ENCODE measurements at places on chromosomes 2 and 18. TPM values are rescaled to one million over a fixed set of nuclear protein-coding genes. Genes with fewer than 3 reads are reported as not detected.

- H3K4me1 ChIP-seq, result peaks cover 17% of the 10 kb centered on the region
- H3K36me3 ChIP-seq, result no peaks in the 10 kb centered on the region
- no peaks in the 10 kb centered on the region for H3K27me3 ChIP-seq
- no peak for DNase-seq
- no peak overlapping the region for H3K4me3 ChIP-seq
Observed at GRCh38 chr2:102770506-102770905, 8.7 kb downstream of the TMEM182 start.

DNA sequence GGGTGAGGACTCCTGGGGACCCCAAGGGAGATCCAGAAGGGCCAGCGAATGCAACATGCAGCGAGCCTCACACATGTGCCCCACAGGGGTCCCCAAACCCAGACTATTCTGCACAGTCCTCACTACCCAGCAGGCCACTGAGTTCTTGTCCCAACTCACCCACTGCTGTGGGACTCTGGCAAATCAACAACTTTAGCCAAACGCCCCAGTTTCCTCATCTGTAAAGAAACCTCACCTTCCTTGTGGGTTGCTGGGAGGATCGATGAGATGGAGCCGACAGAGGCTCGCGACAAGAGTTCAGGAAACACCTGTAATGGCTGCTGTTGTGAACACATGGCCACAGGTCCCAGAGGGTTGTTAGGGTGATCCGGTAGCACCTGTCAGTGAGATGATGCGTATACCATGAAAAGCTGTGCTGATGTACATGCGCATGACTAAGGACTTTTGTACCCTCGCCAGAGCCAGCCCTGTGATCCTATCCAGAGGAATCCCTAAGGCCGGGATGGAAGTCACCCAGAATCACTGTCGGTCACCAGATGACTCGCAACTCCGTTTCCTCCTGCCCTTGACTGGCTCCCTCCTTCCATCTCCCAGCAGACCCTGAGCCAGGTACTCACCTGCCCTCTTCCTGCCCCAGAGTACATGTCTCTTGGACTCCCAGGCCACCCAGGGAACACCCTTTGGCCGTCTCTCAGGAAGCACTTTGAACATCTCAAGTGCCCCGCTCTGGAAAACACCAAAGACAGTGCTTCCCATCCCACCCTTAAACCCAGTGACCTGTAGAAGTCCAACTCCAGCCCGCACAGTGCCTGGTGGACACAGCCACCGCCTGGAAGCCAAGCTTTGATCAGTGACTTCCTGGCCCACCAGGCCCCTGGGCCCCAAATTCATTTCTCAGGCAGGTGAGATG, 103.3 kb upstream of the ID2 start:
- no peaks in the 10 kb centered on the region for H3K4me1 ChIP-seq
- H3K27ac ChIP-seq, result no peak overlapping the region
- H3K4me3 ChIP-seq, result no peak overlapping the region
- no peaks in the 10 kb centered on the region for H3K27me3 ChIP-seq

DNA sequence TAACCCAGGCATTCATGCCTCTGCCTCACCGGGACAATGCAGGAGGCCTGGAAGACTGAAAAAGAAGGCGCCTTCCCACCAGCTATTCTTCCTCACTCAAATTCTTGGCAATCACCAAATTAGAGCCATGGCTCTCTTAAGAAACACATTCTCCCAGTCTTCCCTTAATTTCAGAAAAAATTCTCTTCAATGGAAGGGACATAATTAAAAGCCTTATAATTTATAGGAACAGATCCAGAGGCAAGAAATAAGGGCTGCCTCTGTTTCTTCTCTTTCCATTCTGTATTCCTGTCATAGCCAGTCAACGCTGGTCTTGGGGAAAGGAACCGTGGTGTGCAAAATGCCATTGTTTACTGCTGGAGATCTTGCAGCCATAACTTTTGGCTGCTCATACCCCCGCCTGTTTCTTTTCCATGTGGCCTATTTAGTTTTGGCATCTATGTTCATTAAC, 32.8 kb downstream of the DTNA start:
- H3K27ac ChIP-seq, result no peak overlapping the region
- H3K4me1 ChIP-seq, result no peaks in the 10 kb centered on the region
- DNase-seq, result no peak
- no peaks in the 10 kb centered on the region for H3K27me3 ChIP-seq

DNA sequence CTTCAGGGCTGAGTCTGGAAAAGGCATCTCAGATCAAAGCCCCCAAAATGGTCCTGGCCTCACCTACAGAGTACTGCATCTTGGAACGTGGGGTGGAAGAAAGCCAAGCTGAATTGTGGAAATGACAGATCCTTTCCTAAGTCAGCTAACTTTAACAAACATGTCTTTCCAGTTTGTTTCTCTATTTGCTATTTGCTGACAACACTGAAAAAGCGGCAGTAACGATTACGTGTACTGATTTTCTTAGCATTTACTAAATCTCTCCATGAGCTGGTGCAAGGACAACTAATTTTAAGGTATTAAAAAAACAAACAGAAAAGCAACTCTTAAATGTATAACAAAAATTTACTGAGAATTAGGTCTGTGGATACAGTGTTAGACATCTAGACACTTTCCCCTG, 1.1 kb downstream of the HIBCH start:
- H3K4me1 ChIP-seq, result peaks cover 25% of the 10 kb centered on the region
- no peaks in the 10 kb centered on the region for H3K27me3 ChIP-seq
- H3K4me3 ChIP-seq, result peak overlapping the region; percentile 65
- H3K36me3 ChIP-seq, result no peaks in the 10 kb centered on the region

DNA sequence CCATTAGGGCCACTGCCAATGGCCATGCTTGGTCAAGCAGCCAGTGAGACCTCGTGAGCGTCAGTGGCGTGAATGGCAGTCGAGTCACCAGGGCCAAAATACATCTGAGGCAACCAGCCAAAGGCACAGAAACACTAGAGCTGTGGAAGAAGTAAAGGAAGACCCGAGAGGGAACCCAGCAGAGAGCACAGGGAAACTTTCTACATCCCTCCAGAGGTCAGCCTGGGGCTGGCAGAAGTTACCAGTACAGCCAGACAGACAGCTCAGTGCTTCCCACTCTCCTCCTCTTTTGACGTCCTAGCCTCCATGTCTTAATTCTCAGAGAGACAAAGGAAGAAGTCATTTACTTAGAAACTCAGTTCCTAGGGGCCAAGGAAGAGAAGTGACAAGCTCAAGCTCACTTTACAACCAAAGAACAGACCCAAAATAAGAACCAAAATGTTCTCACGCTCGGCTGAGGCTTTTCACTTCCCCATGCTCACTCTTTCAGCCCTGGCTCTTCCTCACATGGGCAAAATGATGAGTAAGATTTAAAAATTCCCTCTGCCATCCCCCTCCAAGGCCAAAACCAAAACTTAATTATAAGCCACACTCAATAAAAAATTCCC, 8.7 kb downstream of the CYRIA start:
- H3K27me3 ChIP-seq, result no peaks in the 10 kb centered on the region
- no peak overlapping the region for H3K4me3 ChIP-seq
- peak overlapping the region; percentile 54 for H3K27ac ChIP-seq
- DNase-seq, result peak; percentile 63
- H3K4me1 ChIP-seq, result peaks cover 58% of the 10 kb centered on the region
- H3K36me3 ChIP-seq, result no peaks in the 10 kb centered on the region

DNA sequence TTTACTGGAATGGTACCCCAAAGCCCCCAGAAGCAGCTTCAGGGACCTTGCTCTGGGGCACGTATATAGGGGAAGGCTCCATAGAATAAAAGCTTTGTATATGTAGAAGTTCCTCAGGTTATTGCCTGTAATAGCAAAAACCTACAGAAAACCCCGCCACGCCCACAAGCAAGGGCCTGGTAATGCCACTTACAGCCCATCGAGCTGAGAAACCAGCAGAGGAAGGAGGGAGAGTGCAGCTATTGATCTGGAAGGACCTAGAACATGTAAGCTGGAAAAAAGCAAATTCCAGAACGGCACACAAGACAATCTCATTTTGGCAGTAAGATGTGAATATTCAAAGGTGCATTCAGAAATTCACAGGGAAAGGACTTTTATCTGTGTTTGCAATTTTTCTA, 15.8 kb downstream of the HS1BP3 start:
- no peak for DNase-seq
- H3K27me3 ChIP-seq, result no peaks in the 10 kb centered on the region
- H3K36me3 ChIP-seq, result peaks cover 15% of the 10 kb centered on the region
- no peak overlapping the region for H3K4me3 ChIP-seq
- H3K4me1 ChIP-seq, result no peaks in the 10 kb centered on the region

The RFTN2 gene
- 11.6 TPM for total RNA-seq

DNA sequence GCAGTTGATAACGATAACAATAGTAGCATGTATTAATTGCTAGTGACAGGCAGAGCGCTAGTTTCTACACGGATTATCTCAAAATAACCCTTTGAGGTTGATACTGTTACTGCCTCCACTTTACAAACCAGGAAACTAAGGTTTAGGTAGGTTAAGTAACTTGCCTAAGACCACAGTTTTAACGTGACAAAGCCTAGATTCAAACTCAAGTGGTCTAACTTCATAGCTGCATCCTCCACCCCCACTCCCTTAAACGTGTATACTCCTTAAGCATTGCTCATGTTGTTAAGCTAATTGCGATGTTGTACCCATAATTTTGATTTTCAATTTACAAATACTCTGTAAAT, 1.2 kb downstream of the ME2 start:
- peak overlapping the region; percentile 77 for H3K4me3 ChIP-seq
- no peak for DNase-seq
- peak overlapping the region; percentile 97 for H3K27ac ChIP-seq
- peaks cover 14% of the 10 kb centered on the region for H3K4me1 ChIP-seq
- H3K36me3 ChIP-seq, result no peaks in the 10 kb centered on the region
- no peaks in the 10 kb centered on the region for H3K27me3 ChIP-seq

The CSRNP3 gene
- 4.5 TPM for total RNA-seq

Data from right atrium auricular region (tissue), 2 donors.